ENCODE measurements at places on chromosomes 11 and 22. TPM values are rescaled to one million over a fixed set of nuclear protein-coding genes. Genes with fewer than 3 reads are reported as not detected.

SLCO2B1 gene
- total RNA-seq, result not detected

GGT5 gene
- 0.20 TPM for total RNA-seq

AGBL2 gene
- 4.3 TPM for total RNA-seq

NCF4 gene
- not detected for total RNA-seq

KDM4D gene
- total RNA-seq, result 1.9 TPM

SLC39A13 gene
- total RNA-seq, result 29.2 TPM

ESAM gene
- 0.92 TPM for total RNA-seq

ELFN2 gene
- total RNA-seq, result 0.64 TPM

DEFB131B gene
- total RNA-seq, result not detected

FZD4 gene
- total RNA-seq, result 4.5 TPM

KCTD14 gene
- total RNA-seq, result 12.5 TPM

LMO1 gene
- 0.50 TPM for total RNA-seq

RIMBP3B gene
- total RNA-seq, result 0.77 TPM

ENTHD1 gene
- total RNA-seq, result not detected

NUP160 gene
- total RNA-seq, result 82.6 TPM

PTPN5 gene
- 1.4 TPM for total RNA-seq

GANAB gene
- total RNA-seq, result 387 TPM

MFNG gene
- total RNA-seq, result 2.0 TPM

TREH gene
- not detected for total RNA-seq

PRMT3 gene
- 22.0 TPM for total RNA-seq

KIAA1671 gene
- total RNA-seq, result 22.6 TPM

L3MBTL2 gene
- 34.9 TPM for total RNA-seq

GPHA2 gene
- 1.3 TPM for total RNA-seq

HBD gene
- not detected for total RNA-seq

HEPHL1 gene
- total RNA-seq, result 0.07 TPM

TMEM191C gene
- total RNA-seq, result 4.2 TPM

HTR3A gene
- total RNA-seq, result 4.1 TPM
